ENCODE measurements at places on chromosomes 13 and 19.

DNA sequence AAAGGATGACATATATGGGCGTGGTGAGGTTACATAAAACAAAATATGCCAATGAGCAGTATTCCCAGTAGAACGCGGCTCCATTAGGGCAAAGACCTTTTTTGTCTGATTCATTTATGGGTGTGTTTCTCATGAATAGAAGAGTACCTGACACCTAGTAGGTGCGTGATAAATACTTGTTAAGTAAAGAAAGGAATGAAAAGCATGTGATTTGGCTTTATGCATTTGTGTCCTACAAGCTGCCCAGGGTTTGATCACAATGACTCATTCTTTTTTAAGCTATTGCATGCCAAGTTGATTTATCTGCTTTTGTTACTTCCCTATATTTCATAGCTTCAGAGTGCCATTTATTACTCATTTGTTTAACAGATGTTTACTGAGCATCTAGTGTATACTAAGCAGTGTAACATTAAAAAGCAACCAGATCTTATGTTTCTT, 19.1 kb upstream of the KCTD4 start:
- DNase-seq = no peak

- peak; percentile 88 for DNase-seq
These were observed 1.1 kb downstream of the ISYNA1 start for GRCh38 chr19:18436671-18437490.

GRCh38 chr19:5772416-5772815, 12.1 kb downstream of the PRR22 start:
- DNase-seq = no peak

DNA sequence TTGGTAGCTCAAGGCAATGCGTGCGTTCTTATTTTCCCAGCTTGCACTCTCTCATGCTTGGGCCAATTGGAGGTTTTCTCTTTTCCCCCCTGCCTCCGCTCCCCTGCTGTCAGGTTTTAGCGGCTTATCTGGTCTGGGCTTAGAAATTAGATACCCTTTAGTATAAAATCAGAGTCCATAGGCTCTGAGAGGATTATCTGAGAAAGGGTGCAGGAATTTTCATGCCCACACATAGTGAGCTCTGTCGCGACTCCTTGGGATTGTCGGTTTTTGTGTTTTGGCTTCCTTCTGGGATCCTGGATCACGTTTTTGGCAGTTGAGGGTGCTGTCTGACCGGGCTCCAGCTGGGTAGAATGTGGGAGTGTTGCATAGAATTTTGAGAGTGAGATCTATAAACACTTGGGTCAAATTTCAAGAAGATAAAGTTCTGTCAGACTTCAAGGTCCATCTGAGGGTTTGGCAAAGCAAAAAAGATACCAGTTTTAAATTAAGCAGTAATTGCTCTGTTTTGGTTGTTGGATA, 12.4 kb downstream of the CHAF1A start:
- no peak for DNase-seq

- DNase-seq = no peak
These were observed 233.5 kb downstream of the EFNB2 start for GRCh38 chr13:106302011-106302410.

GRCh38 chr19:46974181-46974580, 45.5 kb upstream of the NPAS1 start:
- DNase-seq = no peak

- no peak for DNase-seq
These were observed 5.9 kb upstream of the GPR32 start for GRCh38 chr19:50764409-50764808.

DNA sequence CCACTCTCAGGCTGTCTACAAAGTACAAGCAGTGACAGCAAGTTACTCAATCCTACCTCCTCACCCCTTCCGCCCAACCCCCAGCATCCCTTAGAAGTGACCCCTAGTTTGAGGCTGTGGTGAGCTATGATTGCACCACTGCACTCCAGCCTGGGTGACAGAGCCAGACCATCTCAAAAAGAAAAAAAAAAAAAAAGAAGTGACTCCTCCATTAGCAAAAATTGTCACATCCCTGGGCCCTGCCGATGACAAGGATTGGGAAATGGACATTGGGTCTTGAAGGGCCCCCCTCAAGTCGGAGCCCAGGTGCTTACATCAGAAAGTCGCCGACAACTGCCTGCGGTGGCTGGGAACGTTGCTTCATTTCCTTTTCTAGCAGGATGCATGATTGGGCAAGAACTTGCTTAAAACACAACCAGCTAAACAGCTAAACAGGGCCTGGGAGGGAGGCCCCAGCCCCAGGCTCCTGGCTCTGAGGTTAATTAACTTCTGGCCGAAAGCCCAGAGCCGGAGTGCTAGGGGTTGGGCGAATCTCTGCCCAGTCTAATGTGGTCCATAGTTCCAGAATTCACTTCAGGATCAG, 15.3 kb downstream of the RAB3D start:
- DNase-seq = peak; percentile 66

DNA sequence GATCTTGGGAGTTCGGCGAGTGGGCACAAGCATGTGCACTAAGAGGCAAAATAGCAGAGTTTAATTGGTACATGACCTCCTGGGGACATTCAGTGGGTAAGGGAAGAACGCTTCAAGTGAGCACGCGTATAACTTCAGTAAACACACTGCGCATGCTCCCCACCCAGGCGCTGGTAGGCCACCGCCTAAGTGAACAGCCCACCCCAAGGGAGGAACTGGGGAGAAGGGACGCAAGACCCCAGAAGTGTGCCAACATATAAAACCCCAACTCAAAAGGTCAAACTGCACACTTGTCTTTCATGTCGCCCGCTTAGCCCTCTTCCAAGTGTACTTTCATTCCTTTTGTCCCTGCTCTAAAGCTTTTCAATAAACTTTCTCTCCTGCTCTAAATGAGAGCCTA, 10.5 kb upstream of the NTN5 start:
- peak; percentile 57 for DNase-seq

GRCh38 chr13:99760456-99760855, 211.1 kb downstream of the ZIC5 start:
- no peak for DNase-seq

DNA sequence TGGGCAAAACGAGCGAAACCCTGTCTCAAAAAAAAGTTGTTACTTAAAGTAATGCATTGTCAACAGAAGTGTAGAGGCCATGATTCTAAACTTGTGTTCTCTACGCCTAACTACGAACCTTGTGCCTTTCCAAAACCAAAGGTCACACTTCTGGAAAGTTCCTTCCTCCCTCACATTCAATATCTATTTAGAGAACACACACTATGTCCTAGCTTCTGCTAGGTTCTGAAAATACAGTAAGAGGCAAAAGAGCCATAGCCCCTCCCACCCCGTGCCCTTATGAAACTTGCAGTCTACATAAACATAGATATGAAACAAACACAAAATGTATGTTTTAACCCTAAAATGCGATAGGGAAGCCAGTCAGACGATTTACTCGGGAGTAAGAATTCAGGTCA, 36.4 kb downstream of the RNF6 start:
- DNase-seq = no peak

DNA sequence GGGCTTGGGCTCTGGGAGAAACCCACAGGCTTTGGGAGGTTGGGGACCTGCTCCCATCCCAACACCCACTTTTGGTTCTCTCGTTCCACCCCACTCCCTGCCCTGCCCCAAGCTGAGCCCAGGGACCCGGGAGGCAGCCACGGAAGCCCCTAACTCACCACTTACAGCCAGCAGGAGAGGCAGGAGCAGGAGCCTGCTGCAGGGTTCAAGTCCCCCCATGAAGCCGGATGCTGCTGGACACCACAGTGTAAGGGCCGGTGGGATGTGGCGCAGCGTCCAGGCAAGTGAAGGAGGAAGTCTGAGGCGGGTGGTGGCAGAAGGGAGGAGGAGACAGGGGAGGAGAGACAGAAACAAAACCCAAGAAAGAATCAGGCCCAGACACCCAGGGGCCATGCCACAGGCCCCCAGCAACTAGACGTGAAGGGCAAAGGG, at the start of gene TYROBP:
TSS of gene TYROBP (minus strand) at position 286 of the 432 bp plus-strand sequence. CDS start at position 219, 67 bp downstream.
- no peak for DNase-seq

DNA sequence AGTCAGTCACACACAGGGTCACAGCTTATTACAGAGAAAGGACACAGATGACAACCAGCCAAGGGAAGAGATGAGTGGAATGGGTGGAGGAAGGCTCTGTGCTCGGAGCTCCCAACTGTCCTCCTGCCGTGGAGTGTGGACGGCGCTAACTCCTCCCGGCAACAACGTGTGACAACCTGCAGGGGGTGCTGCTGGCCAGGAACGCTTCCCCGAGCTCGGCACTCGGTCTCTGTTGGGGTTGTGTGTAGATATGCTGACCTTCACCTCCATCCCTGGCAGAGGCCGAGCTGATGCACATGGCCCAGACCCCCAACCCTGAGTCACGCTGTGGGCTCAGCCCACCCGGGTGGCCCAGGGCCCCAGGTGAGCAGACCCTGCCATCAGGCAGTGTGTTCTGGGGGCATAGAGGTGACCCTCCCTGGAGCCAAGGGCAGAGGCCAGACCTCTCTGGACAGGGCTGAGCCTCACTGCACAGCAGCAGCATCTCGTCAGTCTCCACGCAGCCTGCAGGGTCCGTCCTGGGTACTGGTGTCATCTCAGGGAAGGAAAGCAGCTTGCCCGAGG, 14.1 kb downstream of the ZNF444 start:
- no peak for DNase-seq

DNA sequence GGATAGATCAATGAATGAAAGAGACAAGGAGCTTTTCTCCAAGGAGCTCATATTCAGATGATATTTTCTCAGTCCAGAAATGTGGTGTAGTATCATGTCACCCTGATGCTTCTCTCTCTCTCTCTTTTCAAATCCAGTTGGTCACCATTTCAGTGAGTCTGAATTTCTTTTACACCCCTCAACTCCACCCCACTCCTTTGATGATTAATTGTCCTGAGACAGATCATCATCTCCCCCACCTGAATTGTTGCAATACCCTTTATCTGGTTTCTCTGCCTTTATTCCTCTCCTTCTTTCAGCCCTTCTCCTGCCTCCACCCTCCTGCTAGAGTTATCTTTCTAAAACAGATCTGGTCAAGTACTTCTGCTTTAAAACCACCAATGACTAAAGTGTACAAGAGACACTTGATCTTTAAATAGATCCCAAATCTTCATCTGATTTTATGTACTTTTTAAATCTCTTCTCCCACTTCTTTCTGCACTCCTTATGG, 299.8 kb downstream of the KLF5 start:
- no peak for DNase-seq

DNA sequence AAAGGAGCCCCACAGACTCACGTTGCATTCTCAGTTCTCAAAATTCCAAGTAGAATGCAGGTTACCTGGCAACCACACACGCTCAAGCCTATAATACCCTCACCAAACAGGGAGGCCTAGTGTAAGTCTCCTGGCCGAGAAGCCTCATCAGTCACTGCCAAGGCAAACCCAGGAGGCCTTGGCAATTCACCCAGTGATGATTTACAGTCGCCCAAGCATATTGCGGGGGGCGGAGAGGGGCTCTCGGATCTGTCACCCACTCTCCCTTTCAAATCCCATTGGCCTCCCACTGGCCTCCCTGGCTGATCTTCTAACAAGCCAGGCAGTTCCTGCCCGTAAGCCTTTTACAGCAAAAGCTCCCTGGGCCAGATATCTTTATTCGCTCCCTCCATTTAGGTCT, 1.1 kb downstream of the AKAP8L start:
- no peak for DNase-seq

- no peak for DNase-seq
These were observed 5.4 kb upstream of the OLFM4 start for GRCh38 chr13:53023246-53023645.

GRCh38 chr19:45104658-45105349, 11.8 kb downstream of the PPP1R37 start:
- no peak for DNase-seq

DNA sequence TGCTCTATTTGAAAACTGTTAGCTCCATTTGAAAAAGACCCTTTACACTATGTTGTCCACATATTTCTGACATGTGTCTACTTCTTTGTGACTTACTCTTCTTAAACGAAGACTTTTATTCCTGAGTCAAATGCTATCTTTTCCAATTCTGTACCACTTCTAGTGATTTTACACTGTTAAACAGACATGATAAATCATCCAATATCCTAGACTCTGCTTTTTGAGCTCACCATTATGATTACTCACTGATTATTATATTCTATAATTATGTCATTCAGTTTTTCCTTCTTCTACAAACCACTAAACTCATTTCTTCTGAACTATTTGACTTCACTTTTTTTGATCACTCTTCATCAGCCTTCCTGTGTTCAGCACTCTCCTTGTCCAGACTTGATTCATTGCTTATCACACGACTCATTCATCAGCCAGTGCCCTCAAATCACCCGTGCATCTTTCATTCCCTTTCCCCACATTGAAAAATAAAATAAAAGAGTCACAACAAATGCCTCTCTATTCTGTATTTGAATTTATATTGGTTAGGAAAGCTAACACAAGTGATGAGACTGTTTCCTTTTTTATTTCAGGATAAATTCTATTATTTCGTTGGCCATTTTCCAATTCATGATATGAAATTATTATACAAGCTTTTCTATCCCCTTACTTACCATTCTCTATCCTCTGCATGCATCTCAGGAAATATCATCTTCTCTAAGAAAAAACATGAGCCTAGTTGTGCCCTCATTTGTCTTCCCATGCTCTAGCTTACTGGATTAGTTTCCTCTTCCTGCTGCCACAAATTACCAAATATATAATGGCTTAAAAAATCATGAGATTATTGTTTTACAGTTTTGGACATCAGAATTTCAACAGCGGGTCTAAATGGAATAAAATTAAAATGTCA, 1482.1 kb upstream of the MIR17HG start:
- DNase-seq = no peak

DNA sequence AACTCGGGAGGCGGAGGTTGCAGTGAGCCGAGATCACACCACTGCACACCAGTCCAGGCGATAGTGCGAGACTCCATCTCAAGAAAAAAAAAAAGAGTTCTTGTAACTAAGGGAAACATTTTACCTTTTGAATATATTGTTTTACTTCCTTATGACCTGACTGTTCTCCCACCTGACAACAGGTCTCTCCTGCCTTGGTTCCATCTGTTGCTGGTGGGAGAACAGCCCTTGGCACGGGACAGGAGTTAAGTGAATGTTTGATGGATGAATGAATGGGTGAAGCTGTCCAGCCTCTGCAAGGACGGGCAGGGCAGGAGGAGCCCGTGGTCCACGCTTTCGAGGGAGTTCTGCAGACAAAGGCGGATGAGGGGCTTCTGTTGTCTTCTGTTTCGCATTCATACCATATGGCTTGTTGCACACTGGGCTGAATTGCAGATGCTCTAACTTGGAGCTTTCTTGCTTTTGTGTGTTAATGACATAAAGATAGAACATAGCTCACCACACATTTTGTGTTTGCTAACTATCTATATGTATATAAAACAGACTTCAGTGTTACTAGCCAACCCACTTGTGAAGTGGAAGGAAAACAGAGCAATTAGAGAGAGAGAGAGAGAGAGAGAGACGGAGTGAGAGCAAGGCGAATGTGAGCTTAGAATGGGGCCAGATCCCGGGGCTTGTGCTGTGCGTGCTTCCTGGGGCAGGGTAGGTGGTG, 16.2 kb upstream of the CCNE1 start:
- DNase-seq = no peak

DNA sequence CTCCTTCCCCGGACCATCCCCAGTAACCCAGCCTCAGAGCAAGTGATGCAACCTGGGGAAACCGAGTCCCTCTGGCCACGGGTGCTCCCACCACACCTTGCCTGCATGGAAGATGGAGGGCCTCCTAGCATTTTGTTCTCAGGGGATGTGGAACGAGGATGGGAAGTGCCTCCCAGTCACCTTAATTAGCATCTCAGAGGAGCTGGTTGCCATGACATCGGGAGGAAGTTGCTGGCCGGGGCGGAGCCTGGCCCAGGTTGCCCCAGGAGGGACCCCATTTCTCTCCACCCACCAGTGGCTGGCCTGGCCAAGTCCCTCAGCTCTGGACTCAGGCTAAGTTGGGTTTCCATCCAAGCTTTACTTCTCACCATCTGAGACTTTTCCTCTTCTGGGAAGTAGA, 24.1 kb upstream of the PTPRS start:
- DNase-seq = no peak

GRCh38 chr13:114002771-114003321, 29.0 kb upstream of the C13orf46 start:
- no peak for DNase-seq
